ENCODE measurements at places on chromosomes 6 and 20.
A peak's percentile ranks its signal among the peaks of the same experiment; 100 is the strongest.

- no peak for DNase-seq
These were observed 2.8 kb downstream of the HUS1B start for GRCh38 chr6:654136-654535.

- no peak for DNase-seq
These were observed 78.9 kb downstream of the GINS1 start for GRCh38 chr20:25486377-25486776.

GRCh38 chr6:1608222-1609040, 1.3 kb upstream of the FOXC1 start:
- peak; percentile 18 for DNase-seq

GRCh38 chr20:49400410-49400809, 82.1 kb downstream of the KCNB1 start:
- no peak for DNase-seq

- no peak for DNase-seq
These were observed 3.0 kb downstream of the CCR6 start for GRCh38 chr6:167125855-167126349.

DNA sequence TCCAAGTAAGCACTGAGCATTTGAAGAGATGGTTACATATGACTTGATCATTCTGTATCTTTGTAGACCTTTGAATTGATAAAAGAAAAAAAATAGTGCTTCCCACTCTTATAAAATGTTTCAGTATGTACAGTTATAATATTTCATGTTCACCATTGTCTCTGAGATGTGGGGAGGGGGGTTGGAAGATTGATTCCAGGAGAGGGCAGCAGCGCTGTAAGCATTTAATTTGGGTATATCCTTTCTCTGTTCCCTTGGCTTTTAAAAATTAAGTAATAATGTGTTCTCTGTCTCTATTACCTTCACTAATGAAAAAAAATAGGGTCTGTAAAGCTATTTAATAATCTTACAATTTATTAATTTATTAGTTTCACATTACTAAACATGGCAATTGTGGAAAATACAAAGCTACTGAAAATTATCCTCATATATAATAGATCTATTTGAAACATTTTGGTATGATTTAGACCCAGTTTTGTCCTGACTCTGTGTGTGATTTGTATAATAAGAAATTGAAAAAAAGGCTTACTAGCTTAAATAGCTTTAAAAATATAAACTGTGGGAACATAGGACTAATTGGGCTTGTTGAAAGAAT, 341.2 kb downstream of the CDKAL1 start:
- peak; percentile 21 for DNase-seq

DNA sequence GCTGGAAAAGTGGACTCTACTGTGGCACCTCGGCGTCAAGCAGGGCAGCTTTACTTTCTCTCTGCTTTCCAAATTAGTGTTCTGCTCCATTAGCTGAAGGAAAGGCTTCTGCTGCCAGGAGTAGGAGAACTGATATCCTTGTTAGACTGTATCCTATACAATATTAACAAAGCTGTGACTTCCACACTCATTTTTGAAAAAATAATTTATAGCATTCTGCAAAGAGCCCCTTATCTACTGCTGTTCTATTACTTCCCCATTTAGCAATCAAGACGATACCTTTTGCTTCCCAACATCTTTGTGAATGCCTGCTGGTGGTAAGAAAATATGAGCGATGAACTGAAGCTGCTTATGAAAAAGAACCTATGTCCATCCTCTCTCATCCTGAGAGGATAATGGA, 151.1 kb downstream of the UBE3D start:
- no peak for DNase-seq

GRCh38 chr6:100152201-100152600, 158.2 kb upstream of the MCHR2 start:
- DNase-seq = no peak
